Midbrain (tissue), 1 donor: ENCODE measurements at places on chromosomes 2 and 18.

GRCh38 chr2:53356291-53356905, 411.2 kb upstream of the CHAC2 start:
- DNase-seq: no peak

GRCh38 chr18:74914052-74914591, 294.8 kb downstream of the PTGR3 start:
- no peak for DNase-seq

GRCh38 chr2:42170619-42171395, 1.7 kb downstream of the EML4 start:
- no peak for DNase-seq

DNA sequence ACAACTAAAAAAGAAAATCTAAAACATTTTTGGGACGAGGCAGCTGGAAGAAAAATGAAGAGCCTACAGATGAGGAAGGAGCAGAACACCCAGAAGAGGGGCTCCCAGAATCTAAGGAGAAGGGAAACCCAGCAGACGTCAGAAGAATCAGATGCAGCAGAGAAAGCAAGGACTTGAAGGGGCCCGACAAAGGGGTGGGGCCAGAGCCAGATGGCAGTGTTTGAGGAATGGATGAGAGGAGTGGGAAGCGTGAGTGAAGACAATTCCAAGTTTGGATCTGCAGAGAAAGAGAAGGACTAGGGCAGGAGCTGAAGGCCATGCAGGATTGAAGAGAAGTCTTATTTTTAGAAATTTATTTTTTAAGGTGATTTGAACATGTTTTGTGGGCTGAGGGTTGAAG, 19.3 kb downstream of the PTMA start:
- DNase-seq: no peak

DNA sequence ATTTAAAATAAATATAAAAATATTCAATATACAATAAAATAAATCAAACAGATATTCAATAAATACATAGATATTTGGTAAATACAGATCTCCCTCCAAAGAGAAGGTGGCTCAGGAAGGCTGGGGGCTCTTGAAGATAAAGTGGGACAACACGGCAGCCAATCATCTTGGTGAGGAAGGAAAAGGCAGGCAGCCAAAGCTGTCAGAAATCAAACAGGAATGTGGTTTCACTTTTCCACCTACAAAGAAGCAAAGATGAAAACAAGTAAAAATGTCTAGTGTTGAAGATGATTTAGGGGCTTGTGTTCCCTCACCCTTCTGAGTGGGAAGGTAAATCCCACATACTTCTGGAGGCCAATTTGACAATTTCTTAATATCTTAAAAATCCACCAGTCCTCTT, 85.7 kb downstream of the B3GNT2 start:
- no peak for DNase-seq

- DNase-seq: no peak
Measured at GRCh38 chr2:64214281-64215115, 70.3 kb upstream of the PELI1 start.

GRCh38 chr2:142840436-142840835, 37.0 kb upstream of the KYNU start:
- no peak for DNase-seq

DNA sequence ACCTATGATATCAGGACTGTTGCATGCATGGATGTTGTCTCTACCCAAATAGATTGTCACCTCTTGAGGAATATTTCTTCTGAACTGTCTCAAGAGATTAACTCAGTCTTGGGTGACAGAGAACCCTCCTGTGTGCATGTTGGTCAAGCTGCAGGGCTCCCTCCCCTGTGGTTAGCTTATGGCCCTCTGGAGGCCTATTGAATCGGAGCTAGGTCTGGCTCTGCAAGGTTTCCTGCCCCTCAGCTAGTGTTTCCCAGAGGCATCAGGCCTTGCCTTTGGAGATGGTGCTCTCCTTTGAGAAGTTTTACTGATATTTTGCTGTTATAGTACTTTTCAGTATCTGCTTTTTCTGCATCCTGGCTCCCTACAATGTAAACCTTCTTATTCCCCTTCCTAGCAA, 769.2 kb upstream of the FAM98A start:
- no peak for DNase-seq

DNA sequence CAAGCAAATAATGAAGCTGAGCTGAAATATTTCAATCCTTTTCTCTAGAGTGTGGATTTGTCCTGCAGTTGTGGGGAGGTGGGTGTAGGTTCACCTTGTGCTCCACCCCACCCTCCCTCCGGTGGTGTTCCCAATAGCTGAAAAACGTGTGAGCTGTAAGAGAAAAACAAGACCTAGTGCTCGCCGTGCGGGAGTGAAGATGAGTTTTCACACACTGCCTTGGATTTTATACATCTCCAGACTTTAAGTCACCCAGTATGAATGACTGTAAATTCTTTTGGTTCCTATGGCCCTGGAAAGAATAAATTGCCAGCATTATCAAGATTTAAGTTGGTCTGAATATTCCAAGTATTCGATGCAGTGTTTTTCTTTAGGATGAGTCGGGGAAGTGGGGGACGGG, 1.9 kb upstream of the SOX11 start:
- no peak for DNase-seq

- no peak for DNase-seq
Measured at GRCh38 chr2:239557516-239557915, 156.7 kb upstream of the HDAC4 start.

GRCh38 chr2:121895723-121896571, 140.5 kb downstream of the TSN start:
- DNase-seq: no peak
